ENCODE measurements at places on chromosomes 1 and 21.
A peak's percentile ranks its signal among the peaks of the same experiment; 100 is the strongest.

DNA sequence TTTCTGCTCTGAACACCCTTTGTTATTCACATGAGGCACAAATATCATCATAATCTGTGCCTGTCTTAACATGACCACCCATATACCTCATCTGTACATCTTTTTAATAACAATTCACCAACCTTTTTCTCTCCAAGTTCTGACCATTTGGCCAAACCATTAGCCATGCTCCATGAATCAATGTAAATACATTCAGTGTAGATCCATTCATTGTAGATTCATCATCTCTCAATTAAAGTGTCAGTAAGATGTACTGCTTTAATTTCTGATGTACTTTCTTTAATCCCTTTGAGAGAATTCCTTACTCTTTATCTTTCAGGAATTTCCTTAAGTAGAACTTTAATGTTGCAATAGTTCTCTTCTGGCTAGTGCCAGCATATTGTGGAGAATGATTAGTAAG, 126.2 kb upstream of the LRRC7 start:
- DNase-seq, result no peak

GRCh38 chr1:162562470-162562828, 927 bp downstream of the UAP1 start:
- no peak for DNase-seq

GRCh38 chr1:209238356-209238755, 345.2 kb upstream of the CAMK1G start:
- no peak for DNase-seq

DNA sequence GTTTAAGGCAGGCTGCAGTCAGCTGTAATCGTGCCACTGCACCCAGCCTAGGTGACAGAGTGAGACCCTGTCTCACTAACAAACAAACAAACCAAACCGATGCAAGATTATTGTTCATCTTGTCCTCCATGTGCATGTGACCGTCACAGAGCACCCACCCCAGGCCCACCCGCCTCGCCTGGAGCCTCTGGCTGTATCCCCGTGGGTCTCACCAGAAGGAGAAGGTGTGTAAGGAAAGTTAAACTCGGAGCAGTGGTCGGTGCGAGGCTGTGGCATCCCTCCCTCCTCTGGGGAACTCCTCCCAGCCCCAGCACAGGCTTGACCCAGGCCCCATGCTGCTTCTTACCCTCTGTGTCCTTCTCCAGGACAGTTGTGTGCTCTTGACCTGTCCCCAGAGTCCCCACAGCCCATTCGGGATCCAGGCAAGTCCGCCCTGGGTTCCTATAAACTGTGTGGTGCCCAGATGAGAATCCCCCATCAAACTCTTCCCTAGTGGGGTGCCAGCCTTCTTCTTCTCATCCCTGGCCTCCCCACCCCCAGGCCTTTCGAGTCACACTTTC, 318.4 kb downstream of the AJAP1 start:
- DNase-seq, result no peak

GRCh38 chr1:228918335-228918734, 183.1 kb downstream of the RHOU start:
- DNase-seq, result no peak

- DNase-seq, result no peak
Observed at GRCh38 chr1:61518670-61519400, 206.1 kb downstream of the TM2D1 start.

- DNase-seq, result no peak
Observed at GRCh38 chr1:223616586-223616985, 48.9 kb downstream of the CAPN8 start.

DNA sequence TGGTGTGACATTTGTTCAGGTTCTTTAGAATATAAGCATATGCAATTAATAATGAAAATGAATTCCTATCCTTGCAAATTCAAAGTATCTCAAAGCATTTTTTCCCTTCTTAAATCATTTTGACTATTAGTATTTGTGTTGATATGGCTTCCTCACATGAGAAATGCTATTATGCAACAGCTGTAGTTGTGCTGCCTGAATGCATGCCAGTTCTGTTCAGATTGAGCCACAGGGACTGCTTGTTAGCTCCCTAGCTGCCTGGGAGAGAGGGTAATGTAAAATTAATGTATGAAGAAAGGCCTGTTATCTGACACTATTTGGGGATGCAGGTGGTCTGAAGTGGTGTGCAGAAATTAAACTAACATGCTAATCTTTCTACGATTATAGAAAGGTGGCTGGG, 45.5 kb downstream of the CACHD1 start:
- peak; percentile 6 for DNase-seq

DNA sequence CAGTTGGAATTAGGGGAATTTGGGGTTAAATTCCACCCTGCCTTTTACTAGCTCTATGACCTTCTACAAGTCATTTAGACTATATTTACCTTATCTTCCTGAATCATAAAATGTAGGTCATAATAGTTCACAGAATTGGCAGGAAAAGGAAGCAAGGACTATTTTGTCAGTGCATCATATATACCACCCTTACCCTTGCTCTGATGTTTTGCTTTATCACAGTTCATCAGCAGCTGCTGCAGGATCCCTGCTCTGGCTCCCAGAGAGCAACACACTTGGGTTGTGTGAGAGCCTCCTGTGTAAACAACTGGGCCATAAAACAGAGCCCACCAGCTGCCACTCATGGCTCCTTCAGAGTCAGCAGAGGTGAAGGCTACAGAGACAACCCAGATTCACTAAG, 631.6 kb upstream of the CAMK1G start:
- no peak for DNase-seq

GRCh38 chr1:1038694-1039093, 18.8 kb downstream of the AGRN start:
- no peak for DNase-seq

GRCh38 chr21:41953831-41954653, at the start of gene C2CD2:
TSS of gene C2CD2 (minus strand) at chr21:41954018. CDS start at chr21:41953648, 370 bp downstream.
- peak; percentile 37 for DNase-seq

- DNase-seq, result peak; percentile 21
Observed at GRCh38 chr1:35505911-35506798, 51.0 kb downstream of the KIAA0319L start.

DNA sequence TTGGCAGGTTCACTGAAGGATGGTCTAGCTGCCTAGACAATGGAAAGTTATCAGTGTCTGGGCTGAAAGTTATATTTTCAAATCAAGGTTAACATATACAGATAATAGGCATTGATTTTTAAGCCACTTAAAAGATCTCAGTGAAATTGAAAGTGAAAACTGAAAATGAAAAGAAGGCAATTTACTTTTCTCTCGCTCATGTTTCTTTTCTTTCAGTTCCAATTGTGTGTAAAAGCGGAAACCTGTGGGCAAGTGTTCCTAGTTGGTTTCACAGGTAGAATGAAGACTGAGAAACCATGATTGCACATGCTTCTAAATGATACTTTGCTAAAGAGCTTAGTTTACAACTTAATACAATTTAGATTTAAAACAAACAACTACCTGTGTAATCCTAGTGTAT, 383.7 kb downstream of the ZP4 start:
- DNase-seq, result no peak

GRCh38 chr21:33661146-33661545, 18.8 kb downstream of the ITSN1 start:
- no peak for DNase-seq

GRCh38 chr21:42533963-42534355, 20.3 kb downstream of the SLC37A1 start:
- no peak for DNase-seq

DNA sequence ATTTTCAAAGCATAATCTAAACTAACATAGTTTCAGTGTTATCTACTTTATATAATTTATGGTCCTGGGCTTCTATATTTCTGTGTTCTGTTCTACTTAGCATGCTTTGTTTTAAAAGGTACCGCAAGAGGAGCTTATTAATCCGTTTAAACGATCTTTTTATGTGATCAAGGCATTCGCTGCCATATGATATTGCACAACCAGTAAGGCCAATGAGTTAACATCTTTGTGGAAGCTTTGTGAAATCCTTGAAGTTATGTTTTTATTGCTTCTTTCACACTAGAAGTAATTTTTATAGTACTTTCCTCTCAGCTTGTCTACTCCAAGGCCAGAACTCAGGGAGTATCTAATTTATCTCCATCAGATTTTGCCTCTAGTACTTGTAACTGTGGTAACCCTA, 8.9 kb downstream of the LRRC8C start:
- no peak for DNase-seq

DNA sequence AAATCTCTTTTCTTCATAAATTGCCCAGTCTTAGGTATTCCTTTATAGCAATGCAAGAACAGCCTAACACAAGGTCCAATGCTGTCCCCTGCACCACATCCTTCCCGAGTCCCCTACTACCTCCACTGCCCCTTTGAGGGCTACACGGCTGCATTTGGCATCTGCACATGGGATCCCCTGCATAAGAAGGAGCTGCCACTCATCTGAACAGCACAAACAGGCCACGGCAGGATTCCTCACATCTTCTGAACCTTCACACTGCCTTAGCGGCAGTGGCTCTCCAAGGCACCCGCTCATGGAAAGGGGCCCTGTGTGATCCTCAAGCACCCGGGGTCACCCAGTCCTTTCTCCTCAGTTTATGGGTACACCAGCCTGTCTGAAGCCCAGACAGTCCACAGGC, 29.2 kb upstream of the BACE2 start:
- DNase-seq, result no peak

DNA sequence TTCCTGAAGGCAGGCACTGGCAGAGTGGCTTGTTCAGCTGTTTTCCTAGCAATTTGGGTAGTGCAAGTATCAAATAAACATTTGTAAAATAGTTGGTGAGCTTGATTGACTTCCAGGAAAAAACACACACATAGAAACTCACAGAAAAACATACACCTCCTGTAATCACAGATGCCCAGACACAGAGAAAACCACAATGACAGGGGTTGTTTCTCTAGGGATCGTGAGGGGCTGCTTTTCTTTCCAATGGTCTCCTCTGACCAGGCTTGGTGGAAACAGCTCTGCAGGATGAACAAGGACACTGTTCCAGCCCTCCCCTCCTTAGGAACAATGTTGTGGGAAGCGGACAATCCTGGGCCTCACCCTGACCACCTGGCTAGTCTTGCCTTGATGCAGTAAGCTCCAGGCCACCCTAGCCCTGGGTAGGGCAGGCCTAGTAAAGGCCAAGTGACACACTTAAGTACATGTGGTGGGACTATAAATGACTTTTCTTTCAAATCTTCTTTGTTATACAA, 142.5 kb upstream of the HMGB4 start:
- no peak for DNase-seq

DNA sequence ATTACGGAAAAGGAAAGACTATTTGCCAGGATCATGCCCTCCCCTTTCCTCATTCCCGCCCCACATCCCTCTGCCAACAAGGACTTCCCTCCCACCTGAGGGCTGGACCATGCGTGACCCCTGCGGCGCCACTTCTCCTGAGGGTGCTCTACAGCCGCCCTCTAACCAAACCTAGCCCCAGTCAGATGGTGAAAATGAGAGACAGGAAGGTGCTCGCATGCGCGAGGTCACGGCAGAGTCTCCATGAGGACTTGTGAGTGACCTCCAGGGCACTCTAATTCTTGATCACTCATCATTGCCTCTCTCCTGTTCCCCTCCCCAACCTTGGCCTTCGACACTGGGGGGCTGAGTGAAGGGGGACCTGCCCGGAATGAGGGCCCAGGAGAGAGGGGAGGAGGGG, 32.1 kb downstream of the TAF5L start:
- no peak for DNase-seq

DNA sequence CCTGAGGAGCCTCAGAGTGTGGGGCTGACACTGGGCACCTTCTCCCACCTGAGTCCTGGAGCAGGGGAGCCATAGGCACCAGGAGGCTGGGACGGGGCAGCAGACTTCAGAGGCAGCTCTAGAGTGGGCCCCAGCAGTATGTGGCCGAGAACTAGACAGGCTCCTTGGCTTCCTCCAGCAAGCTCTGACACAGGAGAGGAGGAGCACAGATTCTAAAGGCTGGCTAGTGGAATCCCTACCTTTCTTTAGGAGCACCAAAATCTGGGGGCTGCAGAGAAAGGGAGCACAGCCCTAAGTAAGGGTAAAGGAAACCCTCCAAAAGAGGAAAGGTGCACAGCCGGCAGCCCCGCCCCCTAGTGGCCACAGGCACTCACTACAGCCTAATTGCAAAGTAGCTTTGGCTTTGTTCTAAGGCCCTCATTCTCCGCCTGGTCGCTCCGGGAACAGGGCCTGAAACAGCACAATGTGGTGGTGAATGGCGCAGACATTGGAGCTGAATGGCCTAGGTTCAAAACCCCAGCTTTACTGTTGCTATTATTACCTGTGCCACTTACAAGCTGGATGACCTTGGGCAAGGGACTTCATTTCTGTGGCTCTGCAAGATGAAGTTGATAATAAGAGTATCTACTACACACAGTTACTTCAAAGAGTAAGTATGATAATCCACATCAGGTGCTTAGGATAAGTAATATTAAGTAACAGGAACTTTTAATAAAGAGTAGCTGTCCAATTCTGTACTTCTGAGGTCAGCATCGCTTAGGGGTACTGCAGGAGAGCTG, 8.8 kb upstream of the GUCA2A start:
- DNase-seq, result peak; percentile 47

DNA sequence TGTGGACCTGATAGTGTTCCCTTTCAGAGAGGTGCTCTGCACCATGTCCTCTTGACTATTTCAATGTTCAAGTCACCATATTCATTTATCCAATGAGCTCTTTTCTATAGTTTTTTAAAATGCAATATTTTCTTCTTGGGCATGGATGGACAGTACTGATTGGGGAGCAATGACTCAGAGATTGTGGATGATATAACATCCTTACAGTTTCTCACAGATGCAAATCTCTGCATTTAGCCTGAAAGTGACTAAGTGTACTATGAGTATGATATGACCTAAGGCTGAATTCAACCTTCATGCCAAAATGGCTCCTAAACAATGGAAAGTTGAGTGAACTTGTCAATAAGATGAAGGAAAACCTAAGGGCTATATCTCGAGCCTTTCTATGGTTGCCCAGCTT, 36.5 kb downstream of the C4BPA start:
- no peak for DNase-seq

DNA sequence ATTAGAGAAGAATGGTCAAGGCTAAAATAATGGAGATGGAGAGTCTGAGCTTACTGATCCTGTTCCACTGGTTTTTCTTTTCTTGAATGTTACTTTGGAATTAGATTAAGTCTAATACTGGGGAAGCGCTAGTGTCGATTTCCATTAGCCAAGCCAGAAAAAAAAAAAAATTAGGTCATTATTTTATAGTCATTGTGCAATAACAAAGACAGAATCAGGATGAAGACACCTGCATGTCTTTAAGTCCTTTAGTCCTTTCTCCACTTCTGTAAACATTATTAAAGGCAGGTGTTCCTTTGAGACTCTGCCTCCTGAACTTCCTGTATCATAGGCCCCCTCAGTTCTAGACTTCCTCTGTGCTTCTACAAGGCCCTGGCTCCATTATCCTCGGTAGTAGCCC, 42.8 kb downstream of the MYSM1 start:
- peak; percentile 34 for DNase-seq

GRCh38 chr21:45064091-45064490, 10.3 kb upstream of the ADARB1 start:
- DNase-seq, result no peak

GRCh38 chr1:48771561-48771960, 5.1 kb downstream of the BEND5 start:
- DNase-seq, result no peak

GRCh38 chr1:61282387-61282786, 200.0 kb downstream of the NFIA start:
- no peak for DNase-seq

- DNase-seq, result no peak
Observed at GRCh38 chr1:246571953-246572352, 5.7 kb downstream of the CNST start.

GRCh38 chr1:109980324-109981003, 4.1 kb upstream of the AHCYL1 start:
- DNase-seq, result no peak

GRCh38 chr1:57889676-57890320, 465.9 kb upstream of the DAB1 start:
- no peak for DNase-seq
